ENCODE measurements at places on chromosomes 1 and 21.
A peak's percentile ranks its signal among the peaks of the same experiment; 100 is the strongest.

- DNase-seq: no peak
These were observed 51.1 kb upstream of the PDC start for GRCh38 chr1:186511761-186512637.

DNA sequence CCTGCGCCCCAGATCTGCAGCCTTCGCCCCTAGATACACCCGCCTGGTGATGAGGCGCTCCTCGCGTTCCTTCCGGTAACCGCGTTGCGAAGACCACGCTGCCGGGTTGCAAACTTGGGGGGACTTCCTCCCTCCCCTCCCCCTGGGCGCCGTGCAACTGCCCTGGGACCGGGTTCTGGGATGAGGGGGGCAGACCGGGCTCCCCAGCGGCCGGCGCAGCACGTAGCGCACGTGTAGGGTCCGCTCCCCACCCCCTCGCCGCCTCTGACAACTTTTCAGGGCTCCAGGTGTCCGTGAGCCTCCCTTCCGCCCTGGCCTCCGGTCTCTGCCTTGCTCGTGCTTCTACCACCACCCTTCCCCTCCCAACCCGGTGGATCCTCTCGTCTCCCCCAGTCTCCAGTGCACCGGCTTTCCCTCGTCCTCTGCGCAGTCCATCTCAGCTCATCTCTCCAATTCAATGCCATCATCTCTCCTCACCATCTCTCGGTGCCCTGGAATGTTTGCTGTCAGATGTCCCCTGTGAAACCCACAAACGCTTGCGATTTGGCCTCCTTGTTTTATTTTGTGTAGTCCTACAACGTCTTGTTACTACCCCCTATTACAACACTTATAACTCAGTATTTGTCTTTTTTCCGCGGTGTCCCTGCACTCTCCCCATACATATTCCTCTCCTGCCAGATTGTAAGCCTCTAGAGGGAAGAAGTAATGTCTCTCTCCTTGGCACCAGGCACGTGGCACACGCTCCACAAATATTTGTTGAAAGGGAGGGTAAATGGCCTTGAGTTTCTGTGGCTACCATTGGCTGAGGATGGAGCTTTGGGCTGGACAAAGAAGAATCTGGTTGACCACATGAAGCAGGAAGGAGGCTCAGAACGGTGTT is 782 bp downstream of the PCAT6 start:
- DNase-seq: no peak

- DNase-seq: no peak
These were observed 5.8 kb downstream of the PAFAH2 start for GRCh38 chr1:25991937-25992688.

- DNase-seq: no peak
These were observed 14.8 kb downstream of the F5 start for GRCh38 chr1:169571450-169571849.

DNA sequence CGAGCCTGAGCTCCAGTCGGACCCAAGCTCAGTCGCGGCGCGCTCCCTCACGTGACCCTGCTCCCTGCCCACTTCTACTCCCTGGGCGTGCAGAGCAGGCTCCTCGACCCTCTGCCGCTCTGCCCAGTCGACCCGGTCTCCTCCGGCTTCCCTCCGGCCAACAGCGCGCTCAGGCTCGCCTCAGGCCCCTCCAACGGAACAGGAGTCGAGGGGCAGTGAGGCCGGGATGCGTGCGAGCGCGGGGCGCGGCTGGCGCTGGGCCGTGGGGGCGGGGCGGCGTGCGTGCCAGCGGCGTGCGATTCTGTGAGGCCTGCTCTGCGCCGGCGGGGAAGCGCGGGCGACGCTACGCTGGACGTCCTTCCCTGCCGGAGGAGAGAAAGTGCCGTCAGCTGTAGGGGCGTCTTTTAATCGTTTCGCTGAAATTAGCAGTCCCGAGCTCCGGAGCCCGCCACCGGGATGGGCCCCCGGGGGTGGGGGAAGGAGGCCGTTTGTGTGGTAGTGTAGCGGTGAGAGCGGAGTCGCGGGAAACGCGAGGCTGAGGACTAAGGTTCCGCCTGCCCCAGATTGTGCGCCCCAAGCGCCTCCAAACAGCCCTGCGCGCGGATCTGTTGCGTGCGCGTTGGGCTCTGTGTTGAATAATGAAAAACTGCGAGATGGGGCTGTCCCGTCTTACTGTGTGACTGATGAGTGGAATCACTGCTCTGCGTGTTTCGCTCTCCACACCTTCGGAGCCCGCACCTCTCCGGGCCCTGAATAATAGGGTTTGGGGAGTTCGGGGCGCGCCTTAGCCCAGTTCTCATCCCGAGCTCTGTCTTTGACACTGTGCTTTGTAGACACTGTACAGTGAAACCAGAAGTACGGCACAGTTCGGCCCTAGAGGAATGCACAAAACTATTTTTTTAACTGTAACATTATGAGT is at the start of gene ACBD6:
ACBD6 (minus strand) TSS at position 217 of the 919 bp plus-strand sequence. CDS start 311 bp downstream, outside the sequence.
- DNase-seq: peak; percentile 39

DNA sequence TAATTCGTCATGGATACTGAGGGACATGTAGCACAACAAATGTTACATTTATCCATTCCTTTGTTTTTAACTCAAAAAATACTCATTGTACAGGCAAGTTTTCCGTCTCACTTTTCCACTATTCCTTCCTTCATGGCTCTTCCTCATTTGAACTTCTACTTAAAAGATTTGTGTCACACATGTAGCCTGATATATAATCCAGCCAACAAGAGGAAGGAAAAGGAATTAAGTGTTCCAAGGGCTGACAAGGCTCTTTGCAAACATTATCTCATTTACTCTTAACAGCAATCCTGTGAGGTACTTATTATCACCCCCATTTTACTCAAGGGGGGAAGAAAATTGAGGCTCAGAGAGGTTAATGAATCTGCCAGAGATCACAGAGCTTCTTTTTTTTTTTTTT is 22.9 kb downstream of the CD244 start:
- DNase-seq: no peak
